KBM-7 (cell line): ENCODE measurements at places on chromosomes 7 and 10.

DNA sequence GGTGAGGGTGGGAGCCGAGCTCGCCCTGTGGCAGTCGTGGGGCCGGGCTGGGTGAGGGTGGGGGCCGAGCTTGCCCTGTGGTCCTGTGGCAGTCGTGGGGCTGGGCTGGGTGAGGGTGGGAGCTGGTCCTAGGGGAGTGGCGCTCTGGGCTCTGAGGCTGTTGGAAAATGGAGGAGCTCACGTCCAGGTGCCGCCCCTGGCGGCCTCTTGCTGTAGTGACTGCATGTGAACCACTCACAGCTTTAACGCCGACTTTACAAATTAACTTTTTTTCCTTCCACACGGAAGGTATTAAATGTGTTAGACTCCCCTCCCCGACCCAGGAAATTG lies 312.6 kb downstream of the WDR37 start:
- peak; percentile 34 for DNase-seq

DNA sequence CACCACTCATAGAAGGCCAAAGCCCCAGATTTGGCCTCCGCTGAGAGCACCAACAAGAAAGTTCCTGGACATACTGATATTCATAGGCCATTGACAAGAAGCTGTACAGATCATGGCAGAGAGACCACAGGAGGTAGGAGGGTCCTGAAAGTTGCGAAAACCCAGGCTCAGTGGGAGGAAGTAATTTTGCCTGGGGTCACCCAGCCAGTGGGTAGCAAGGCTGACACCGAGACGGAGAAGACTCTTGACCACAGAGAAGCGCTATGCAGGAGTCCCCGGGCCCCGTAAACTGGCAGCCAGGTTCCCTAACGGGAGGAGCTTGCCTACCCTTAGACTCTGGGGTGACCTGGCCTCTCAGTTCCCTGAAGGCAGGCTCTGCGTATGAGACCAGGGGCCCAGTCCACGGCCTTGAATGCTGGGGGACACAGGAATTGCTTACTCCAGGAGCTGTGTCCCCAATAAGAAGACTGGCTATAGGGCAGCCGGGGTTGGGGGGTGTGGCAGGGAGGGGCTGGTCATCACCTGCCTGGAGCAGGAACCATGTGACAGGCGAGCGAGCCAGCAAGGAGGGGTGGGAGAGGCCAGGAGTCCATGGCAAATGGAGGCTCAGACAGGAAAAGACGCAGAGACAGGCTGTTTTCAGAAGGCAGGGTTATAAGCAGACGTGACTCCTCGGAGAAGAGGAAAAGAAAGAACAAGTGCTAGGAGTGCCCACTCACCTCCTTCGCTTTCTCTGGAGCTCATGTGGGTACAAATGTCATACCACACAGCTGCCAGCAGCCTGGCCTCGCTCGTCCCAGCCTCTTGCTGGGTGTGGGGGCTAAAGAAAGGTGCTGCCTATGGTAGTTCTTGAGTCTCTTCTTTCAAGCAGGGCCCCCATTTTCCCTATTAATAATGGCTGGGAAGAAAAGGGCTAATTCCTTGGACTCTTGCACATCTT lies 24.6 kb upstream of the NPFFR1 start:
- no peak for DNase-seq

- DNase-seq: no peak
These were observed 583.1 kb upstream of the LRRN3 start for GRCh38 chr7:110507832-110508231.

- peak; percentile 88 for DNase-seq
These were observed 8.7 kb upstream of the BHLHA15 start for GRCh38 chr7:98202367-98203195.
